Left kidney (tissue), 8 donors: ENCODE measurements at places on chromosomes 6 and 20. TPM values are rescaled to one million over a fixed set of nuclear protein-coding genes. Genes with fewer than 3 reads are reported as not detected.

- no peak for DNase-seq
These were observed 281.3 kb downstream of the BMP7 start for GRCh38 chr20:56985066-56985685.

DNA sequence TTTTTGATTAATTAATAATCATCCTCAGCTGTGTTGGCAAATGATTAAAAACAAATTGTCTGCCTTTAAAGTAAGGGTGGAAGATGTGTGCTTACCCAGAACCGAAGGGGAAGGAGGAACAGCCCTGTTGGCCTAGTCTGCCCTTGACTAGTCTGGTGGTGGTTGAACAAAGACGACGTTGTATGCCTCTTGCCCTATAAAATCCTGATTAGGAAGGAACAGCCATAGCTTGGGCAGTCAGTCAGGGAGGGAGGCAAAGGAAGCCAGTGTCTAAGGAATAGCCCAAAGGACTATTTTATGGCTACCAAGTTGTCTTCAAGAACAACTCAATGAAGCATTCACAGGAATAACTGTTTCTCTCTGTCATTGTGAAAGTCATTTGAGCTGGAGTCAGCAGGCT lies 70.7 kb downstream of the PRDM1 start:
- no peak for DNase-seq

GRCh38 chr6:111482959-111483735 lies at the start of gene REV3L:
Gene REV3L, minus strand, starts transcription at chr6:111483218. Its CDS starts 330 bp downstream, at chr6:111482888.
- DNase-seq, result peak; percentile 91

GRCh38 chr6:113067612-113068275 lies 720.6 kb downstream of the RFPL4B start:
- no peak for DNase-seq

DNA sequence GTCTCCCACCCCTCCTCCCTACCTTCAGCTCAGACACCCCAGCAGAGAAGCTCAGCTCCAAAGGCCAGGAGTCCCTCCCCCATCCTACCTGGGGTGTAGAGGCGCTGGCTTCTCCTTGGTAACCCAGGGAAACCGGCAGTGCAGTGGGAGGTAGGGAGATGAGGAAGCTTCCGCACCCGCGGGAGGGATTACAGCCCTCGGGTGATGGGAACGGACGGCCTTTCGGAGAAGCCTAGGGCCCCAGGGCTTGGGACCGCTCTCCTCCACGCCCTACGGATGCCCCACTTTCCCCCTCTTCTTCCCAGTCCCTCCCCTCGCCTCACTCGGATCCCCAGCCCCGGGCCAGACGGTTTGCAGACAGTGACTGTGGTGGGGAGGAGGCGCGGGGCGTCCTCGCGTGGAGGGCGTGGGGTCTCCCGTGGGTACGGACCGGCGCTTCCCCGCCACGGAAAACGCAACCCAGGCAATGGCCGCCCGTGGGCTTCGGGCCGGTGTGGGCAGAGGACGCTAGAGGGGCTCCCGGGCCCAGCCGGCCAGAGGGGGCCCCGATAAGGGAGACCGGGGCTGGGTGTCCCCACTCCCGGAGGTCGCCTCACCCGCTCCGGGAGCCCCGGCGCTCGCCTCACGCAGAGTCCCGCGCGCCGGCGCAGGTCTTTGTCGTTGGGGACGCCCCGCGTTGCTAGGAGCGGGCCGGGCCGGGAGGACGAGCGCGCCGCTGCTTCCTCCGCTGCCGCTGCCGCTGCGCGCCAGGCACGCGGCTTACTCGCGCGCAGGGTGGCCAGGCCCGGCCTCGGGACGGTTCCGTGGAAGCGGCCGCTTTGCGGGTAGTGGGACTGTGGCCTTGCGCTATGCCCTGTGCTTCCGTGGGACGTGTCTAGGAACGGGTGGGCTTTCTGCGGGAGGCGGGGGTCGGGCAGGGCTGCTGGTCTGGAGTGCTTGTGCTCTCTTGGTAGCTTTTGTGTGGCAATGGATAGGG lies 15.8 kb downstream of the AARS2 start:
- peak; percentile 38 for DNase-seq

DNA sequence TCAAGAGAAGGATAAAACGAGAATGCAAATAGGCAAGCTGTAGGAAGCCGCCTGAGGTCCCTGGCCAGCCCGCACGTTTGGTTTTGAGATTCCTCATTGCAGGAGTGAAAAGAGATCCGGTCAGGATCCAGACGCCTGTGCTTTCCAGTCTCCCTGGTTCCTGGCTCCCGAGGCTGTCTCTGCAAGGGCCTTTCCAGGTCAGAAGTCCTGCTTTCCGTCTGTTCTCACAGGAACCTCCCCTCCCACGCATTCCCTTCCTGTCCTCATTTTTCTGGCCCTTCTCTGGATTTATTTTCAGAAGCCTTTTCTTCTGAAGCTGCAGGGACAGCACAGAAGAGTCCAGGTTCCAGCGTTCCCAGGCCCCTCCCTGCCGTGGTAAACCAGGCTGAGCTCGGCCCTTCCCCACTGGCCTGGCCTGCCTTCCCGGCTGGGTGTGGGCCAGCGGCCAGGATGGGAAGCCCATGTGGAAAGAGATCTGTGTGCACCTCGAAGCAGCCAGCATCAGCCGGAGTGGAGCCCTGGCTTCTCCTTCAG lies 54.0 kb downstream of the TMEM242 start:
- DNase-seq, result peak; percentile 69

DNA sequence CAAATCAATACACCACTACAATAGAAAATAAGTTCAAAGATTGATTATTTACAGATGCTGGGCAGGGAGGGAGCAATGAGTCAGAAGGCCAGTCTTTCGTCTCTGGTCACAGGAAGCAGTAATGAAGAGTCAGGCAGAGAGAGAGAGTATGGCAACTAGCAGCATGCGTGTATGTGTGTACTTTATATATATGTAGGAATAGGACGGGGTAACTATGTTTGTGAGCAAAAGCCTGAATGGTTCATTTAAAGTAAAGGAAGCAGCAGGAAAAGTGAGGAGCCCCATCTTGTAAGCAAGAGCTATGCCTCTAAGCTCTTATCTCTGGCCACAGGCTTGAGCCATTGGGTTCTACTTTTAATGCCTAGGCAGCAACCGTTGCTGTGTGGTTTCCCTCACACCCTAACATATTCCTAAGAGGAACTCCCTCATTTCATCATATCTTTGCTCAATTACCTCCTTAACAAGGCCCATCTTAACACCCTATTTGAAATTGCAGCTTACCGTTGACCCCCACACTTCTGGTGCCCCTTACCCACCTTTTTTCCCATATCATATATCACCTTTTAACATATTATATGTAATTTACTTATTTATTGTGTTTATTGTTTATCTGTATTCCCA lies 66.6 kb downstream of the AFG1L start:
- DNase-seq, result no peak

DNA sequence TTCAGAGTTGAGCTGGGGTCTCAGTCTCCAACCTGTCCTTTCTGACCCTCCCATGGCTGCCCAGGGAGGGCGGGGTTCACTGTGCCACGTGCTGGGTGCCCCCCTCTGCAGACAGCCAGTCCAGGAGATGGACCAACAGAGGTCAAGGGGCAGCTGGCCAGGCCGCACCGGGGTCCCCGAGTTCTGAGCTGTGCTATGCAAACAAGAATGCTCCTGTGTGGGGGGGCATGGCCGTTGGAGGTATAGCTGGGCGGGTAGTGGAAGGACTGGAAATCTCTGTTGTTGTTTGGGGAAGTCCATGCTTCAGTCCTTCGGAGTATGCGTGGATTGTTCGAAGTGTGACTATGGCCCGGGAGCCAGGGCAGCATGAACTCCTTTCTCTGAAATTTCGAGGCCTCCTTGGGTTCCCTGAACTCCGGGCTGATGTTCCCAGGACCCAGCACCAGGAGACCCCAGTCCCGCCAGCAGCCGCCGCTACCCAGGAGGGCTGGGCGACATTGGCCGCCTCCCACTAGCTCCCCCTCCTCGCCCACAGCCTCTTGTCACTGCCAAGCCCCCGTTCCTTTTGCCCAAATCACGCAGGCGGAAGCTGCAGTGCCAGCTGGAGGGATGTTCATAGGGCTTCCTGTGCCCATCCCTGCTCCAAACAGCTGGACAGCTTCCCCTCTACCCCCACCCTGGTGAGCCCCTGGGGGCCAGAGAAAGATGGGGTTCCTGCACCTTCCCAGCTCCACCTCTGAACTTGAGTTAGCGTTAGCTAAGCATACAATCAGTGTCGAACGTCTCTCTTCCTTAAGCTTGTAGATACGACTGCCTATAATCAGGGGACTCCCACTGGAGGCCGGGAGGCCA lies 126.6 kb downstream of the TAF4 start:
- no peak for DNase-seq

GRCh38 chr6:36625158-36625919 lies 31.2 kb downstream of the SRSF3 start:
- peak; percentile 75 for DNase-seq

DNA sequence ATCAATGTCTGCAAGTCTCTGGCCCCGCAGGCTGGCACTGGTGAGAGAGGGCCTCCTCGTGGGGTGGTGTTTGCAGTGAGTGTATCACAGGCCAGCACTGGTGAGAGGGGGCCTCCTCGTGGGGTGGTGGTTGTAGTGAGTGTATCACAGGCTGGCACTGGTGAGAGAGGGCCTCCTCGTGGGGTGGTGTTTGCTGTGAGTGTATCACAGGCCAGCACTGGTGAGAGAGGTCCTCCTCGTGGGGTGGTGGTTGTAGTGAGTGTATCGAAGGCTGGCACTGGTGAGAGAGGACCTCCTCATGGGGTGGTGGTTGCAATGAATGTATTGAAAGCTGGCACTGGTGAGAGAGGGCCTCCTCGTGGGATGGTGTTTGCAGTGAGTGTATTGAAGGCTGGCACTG lies 53.3 kb upstream of the SLC22A1 start:
- DNase-seq, result no peak

DNA sequence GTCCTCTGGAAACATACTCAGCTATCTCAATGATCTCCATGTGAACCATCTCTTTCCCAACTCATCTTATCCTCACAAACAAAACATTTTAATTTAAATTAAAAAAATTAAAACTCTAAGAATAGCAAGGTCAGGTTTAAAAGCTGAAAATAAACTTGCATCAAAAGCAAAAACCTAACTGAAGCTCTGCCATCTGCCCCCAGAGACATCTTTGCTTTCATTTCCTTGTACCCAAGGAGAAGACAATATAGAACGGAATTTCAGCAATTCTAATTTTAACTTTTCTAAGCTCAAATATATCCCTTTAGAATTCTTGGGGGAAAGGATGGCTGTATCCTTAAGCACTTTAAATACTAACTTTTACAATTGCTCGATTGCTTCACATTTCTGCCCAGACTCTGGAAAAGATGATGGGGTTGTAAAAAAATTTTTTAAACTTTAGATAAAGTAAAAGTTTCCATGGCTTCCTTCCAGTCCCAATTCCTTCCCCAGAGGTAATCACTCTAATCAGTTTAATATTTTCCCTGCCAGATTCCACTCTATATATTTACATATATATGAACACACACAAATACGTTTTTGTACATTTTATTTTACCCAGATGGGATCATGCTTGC lies 69.2 kb upstream of the SMIM29 start:
- no peak for DNase-seq

GRCh38 chr20:63009988-63010769 lies 3.4 kb upstream of the BHLHE23 start:
- DNase-seq, result no peak

DNA sequence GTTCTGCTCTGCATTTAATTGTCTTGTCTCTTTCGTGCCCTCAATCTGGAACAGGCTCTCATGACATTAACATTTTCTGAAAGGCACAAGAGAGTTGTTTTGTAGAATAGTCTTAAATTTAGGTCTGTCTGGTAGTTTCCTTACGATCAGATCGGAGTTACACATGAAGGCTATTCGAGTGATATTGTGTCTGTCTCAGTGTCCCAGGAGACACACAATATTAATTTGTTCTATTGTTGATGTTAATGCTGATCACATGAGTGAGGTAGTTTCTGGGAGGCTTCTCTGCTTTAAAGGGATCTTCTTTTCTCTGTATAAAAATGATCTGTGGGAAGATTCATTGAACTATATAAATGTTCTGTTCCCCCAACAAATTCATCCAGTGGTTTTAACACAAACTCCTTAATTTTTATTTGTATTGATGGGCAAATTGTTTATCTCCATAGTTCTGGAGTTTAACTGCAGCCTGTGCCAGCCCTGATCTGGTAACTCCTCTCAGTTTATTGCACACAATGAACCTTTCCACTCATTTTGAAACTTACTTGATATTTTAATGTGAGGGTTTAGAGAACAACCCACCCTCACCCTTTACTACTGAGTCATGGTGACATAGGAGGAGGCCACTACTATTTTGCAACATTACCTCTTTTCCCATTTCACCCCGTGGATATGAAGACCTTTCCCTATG lies 223.0 kb downstream of the CBLN4 start:
- no peak for DNase-seq

DNA sequence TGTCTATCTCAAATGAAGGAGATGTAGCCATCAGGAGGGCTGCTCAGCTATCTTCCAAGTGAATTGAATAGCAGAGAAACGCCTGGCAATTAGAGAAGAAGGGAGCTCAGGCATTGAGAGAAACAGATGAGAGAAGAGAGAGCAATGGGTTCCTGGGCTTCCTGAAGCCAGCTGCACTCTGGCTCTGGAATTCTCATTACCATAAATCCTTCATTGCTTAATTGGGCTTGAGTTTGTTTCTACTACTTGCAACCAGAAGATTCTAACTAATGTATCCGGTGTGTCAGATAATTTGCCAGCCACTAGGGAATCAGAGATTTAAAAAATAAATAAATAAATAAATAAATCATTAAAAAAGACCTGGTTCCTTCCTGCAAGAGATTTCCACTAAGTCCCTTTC lies 25.0 kb upstream of the CDKAL1 start:
- DNase-seq, result peak; percentile 72

- DNase-seq, result peak; percentile 59
These were observed 24.4 kb downstream of the ANGPT4 start for GRCh38 chr20:891706-892080.

DNA sequence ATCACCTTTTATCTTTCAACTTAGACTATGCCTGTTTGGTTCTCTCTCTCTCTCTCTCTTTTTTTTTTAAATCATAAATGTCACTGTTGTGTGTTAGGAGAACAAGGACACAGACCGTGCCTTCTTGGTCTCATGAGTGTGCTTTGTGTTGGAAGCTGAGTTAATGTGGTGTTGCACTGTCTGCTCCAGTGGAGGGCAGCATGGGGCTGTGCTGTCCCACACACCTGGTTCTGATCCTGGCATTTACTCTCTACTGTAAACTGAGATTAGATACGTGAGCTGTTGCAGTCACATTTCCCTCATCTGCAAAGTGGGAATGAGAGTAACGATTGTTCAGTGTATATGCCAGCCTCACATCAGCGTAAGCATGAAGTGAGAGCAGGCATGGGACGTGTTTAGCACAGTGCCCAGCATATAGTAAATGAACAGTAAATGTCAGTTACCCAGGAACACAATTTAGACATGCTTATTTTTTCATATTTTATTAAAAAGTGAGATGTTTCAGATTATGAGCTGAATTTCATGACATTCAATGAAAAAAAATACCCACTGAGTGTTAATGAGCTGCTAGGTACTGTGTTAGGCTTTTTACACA lies 161.1 kb downstream of the FARS2 start:
- peak; percentile 8 for DNase-seq

- no peak for DNase-seq
These were observed 185.4 kb upstream of the SLC24A3 start for GRCh38 chr20:19026901-19027644.

F13A1 gene
- polyA plus RNA-seq, result 14.9 TPM

POPDC3 gene
- polyA plus RNA-seq, result 0.27 TPM

SIM1 gene
- polyA plus RNA-seq, result 29.8 TPM

SLC22A16 gene
- polyA plus RNA-seq, result 0.40 TPM

CNR1 gene
- 1.5 TPM for polyA plus RNA-seq

BANF2 gene
- 0.38 TPM for polyA plus RNA-seq

SH3BGRL2 gene
- polyA plus RNA-seq, result 33.4 TPM

ABRACL gene
- 52.6 TPM for polyA plus RNA-seq

ACSS1 gene
- polyA plus RNA-seq, result 28.4 TPM

LRRC73 gene
- polyA plus RNA-seq, result 1.2 TPM
